Cortex of kidney (tissue), 1 donor: ENCODE measurements at places on chromosomes 7 and 10.

DNA sequence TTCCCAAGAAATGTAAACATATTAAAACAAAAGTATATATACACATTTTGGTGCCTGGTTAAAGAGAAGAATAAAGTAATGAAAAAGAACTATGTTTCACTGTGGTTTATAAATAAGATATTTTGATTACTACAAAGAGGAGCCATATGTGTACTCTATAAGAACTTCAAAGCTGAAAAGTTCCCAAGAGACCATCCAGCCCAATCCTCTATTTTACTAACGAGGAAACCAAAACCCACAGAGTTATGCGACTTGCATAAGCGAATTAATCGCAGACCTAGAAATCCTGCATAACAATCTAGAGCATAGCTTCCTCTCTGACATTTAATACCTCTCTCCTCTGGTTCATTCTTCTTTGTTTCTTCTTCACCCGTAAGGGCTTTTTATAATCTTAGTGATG lies 937.1 kb downstream of the CNTNAP2 start:
- no peak for DNase-seq

DNA sequence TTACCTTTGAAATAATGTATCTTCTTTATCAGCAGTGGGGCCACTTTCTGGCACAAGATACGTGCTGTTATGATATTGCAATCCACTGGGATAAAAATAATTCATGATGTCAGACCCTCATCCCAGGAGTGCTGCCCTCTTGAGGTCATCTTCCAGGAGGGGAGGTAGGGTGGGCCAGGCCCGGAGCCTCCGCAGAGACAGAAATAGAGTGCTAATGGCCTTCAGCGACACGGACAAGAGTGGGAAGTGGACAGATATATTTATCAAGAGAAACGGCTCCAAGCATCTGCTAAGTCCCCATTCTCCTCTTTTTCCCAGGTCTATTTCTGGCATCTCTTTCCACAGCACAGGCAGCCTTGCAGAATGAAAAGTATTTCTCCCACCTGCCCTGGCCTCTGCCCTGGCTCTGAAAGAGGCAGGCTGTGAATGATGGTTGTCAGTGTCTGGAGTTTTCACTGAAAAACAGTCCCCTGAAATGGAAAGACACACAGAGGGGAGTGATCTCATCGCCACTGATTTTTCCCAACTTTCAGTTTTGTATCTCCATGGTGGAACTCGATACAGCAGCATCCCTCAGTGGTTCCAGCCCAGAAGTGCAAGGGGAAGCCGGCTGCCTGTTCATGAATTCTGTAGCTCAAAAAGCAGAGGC lies 251.7 kb upstream of the MYO3A start:
- DNase-seq = no peak

DNA sequence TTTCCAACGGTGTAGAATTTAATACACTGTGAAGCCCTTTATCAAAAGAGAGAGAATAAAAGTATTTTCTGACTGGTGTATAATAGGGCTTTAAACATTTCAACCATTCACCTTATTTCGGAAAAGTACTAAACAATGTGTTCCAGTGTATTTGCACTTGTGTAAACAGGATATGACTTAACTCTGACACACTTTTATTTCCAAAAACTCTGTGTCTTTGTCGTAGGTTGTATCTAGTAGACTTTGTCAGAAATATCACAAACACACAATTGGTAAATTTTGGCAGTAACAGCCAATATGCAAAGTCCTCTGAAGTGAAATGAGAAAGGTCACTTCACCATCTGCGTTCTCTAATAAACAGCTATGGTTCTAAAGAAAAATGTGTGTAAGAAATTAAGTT lies 10.3 kb upstream of the TSPAN13 start:
- no peak for DNase-seq

- DNase-seq = no peak
Observed at GRCh38 chr10:11908991-11909390, 85.8 kb downstream of the PROSER2 start.

- no peak for DNase-seq
Observed at GRCh38 chr7:155287284-155287935, 10.3 kb upstream of the INSIG1 start.

- no peak for DNase-seq
Observed at GRCh38 chr7:116432527-116432916, 67.0 kb upstream of the CAV2 start.

DNA sequence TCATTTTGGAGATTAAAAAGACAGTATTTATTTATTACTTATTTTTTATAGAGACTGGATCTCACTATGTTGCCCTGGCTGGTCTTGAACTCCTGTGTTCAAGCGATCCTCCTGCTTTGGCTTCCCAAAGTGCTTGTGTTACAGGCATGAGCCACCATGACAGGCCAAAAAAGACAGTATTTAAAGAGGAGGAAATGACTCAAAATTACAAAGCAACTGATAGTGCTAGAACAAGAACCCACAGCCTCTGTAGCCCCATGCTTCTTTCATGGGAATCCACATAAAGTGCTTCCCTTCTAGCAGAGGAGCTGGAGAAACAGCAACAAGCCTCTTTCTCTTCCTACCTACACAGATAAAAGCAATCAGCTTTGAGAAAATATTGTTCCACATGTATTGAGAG lies 230.7 kb upstream of the PODXL start:
- no peak for DNase-seq

DNA sequence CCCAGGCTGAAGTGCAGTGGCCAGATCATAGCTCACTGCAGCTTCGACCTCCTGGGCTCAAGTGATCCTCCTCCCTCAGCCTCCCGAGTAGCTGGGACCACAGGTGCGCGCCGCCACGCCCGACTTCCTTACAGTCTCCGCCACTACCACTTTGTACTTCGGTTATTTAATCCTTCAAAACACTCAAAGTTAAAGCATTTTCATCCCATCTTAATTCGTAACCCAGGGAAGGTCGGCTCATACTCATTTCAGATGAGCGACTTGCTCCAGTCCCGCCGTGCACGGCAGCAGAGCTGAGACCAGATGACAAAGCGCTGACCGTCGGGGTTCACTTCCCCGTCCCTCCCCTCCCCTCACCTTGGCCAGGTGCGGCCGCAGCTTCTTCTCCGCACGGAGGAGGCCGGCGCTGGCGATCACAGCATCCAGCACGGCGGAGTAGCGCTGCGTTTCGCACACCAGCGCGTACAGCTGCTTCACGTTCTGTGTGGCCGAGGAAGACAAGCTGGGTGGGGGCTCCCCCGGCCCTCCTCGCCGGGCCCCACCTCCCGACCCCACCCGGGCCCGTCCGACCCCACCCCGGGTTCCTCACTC lies 457 bp downstream of the NSUN5 start:
- DNase-seq = no peak

DNA sequence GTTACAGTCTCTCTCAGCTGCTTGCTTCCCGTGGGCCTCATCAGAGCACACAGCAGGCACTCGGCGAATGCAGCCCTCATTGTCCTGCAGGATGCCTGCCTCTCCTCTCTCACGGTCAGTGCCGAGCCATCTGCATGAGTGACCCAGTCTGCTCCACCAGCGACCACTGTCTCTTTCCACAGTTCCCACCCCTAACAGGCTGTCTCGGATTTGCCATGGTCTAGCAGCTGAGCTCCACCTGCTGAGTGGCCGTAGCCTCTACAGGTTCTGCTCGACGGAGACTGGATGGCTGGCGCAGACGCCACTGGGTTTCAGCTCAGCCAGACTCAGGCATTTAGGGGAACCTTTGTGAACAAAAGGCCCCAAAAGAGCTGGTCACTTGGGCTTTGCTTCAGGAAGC lies 209.4 kb upstream of the FOXK1 start:
- DNase-seq = no peak

DNA sequence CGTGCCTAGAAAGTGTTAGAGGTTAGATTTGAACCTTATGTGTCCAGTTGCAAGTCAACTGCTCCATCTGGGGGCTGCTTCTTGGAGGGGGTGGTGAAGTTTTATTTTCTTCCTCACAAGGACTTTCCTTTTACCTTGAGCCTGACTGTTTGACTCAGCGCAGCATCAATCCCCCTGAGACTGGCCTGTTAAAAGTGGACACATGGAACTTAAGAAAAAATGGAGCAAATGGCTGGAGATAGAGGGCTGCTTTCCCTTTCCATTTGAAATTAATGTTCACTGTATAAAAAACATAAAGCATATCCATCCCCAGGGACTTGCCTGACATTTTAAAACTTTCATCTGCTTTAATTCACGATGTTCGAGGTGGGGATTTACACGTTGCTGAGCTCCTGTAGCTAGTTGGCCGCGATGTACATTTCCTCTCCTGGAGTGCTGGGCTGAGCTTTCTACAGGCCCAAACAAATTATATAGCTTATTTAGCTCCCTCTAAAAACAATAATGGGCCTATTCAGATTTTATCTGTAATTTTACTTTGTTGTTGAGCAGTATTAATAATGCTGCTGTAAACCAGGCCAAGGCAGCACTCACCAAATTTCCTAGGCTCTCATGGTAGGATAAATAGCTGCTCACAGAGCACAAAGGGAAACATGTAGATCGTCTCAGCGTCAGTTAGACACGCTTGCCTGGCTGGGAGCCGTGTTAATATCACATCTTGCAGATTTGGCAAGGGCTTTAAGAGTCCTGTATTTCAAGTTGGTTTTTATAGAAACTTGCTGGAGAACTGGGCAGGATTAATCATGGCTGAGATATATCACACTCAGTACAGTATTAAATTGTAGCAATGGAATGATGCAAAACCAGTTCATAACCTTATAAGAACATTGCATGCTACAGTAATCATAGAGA lies 251.5 kb downstream of the LRMDA start:
- no peak for DNase-seq

DNA sequence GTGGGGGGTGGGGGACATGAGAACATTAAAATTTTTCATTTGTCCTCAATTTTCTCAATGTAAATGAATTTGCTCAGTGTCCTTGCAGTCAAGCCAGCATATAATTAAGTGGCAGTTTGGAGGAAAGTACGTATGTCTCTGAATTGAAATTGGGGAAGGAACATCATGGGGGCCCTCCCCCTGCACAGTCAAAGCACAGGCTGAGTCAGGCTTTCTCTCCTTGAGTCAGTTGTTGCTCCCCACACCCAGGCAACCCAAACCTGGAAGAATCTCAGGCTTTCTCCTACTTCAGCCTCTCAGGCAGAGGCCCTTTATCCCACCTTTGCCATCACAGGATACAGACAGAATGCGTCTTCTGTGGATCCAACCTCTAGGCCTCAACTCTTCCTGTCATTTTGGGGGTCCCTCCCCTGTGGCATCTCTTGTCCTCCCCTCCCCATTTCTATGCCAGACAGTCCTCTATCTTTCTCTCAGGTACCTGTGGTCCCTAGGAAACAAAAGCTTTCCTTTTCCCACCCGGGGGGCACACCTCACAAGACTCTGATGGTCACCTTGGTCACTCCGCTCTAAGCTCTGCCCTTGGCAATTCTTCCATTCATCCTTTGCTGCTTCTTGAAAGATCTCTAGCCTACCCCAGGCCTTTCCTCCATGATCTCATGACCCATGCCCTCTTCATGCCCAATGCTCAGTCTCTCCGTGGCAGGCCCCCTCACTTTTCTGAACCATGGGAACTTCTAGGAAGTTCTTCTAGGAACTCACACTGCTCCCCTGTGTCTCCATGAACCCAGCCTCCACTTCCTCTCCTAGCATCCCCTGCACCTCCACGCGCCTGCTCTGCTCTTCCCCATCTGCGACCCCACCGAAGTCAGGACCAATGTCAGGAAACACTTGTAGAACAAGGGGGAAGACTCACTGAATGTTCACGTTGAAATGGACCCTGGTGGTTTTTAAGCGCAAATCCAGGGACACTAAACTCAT lies 40.4 kb downstream of the CREB3L2 start:
- no peak for DNase-seq

DNA sequence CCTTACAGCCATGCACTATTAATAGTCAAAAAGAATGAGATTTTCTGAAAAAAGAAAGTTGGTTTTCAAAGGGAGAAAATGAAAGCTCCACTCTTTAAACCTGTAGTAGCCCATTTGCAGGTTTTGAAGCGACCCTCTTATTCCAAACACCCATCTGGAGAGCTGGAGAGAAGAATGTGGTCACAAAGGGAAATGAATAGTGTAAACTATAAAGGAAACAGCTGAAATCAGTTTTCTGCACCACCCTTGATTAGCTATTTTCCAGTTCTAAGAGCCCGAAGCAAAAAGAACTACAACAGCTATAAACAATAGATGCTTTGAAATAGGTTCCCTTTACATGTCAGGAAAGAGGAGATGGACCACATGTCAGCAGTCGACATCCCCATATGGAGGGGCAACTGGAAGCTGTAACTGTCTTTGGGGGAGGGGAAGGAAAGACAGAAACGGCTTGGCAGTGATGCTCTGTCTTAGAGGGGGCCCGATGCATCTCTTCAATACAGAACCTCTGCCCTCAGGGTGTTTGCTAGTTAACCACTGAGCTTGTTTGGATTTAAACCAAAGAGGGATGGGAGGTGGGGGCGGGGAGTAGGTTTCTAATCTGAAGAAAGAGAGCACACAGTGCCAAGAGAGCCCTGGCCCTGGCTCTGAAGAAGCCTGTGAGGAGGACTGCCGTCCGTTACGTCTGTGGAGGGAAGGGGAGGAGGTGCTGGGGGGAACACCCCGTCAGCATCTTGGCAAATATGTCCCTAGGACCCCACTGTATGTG lies 55.3 kb downstream of the CPVL start:
- no peak for DNase-seq

DNA sequence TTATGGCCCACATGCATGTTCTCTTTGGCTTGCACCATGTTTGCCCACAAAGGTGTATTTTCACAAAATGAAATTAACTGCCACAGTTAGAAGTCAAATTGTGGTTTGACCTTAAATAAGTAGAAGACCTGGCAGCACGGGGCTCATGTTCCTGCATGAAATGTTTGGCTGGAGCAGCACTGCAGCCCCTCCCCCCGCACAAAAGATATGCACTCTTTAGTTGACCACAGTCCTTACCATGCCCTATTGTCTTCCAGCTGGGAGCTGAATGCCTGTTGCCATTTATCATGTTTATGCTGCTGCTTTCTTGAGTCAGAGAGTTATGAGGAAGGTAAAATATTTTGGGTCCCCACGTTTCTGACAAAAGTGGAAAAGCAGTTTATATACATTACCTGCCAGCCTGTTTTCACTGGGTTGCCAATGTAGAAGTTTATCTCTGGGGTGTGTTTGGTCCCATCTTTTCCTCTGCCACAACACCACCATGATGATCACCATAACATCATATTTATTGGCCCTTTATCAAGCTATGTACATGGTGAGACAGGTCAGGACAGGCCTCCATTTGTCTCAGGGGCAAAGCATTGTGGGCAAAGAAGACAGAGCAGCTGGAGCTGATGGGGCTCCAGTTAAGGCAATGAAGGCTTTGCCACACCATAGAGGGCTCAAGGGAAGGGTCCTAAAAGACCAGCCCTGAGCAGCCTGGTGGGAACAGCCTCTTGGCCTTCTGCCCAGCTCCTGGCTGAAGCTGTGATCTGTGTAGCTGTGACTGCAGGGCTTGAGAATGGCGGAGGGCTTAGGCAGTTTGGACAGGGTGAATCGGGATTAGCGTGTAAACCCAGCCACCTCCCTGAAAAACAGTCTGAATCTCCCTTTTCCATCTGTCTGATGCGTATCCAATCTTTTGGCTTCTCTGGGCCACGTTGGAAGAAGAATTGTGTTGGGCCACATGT lies 5.4 kb downstream of the PRF1 start:
- no peak for DNase-seq

DNA sequence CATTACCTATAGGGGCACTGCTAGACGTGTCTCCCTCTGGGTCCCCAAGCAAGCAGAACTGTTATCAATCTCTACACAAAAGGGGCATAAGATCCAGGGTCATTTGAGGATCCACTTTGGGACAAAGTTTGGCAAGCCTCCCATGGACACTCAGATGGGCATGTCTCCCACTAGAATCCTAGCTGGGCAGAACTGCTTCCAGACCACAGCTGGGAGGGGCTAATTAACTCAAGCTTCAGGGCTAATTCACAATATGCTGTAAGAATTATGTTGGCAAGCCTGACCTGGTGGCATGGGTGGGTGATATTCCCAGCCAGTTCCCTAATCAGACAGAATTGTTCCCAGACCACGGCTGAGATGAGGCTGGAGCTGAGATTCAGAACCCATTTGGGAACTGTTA lies 738.4 kb upstream of the FZD8 start:
- no peak for DNase-seq
